HTR-8/SVneo (cell line): ENCODE measurements at places on chromosomes 6 and 20.
A peak's percentile ranks its signal among the peaks of the same experiment; 100 is the strongest.

DNA sequence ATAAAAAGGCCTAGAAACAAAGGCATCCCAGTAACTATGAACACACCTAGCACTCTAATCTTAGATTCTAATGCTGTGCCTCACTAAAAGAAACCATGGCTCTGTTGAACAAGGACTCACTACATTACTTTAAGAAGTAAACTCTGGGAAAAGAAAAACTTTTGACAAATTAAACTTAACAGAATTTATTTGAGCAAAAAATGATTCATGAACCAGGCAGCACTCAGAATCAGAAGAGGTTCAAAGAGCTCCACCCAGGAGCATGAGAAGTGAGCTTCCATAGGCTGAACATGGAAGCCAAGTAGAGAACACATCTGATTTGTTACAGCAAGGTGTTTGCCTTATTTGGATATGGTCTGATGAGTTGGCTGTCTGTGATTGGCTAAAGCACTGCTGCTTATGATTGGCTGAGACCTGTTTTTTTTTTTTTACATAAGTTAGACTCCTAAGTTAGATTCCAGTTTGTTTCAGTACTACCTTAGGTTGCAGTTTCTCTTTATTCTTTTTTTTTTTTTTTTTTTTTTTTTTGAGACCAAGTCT, 343.6 kb upstream of the SASH1 start:
- DNase-seq = no peak

- no peak for DNase-seq
These were observed 60.1 kb upstream of the PHIP start for GRCh38 chr6:79138146-79138545.

GRCh38 chr20:10462516-10462915, 27.4 kb downstream of the SLX4IP start:
- no peak for DNase-seq

DNA sequence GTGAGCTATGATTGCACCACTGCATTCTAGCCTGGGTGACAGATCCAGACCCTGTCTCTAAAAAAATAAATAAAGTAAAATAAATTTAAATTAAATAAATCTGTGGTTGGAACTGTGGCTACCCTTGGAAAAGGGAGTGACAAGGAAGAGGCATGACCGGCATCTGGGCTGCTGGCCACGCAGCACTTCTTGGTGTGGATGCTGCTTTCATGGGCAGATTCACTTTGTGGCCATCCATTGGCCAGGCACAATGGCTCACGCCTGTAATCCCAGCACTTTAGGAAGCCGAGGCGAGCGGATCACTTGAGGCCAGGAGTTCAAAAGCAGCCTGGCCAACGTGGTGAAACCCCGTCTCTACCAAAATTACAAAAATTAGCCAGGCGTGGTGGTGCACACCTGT, 16.1 kb downstream of the EBF4 start:
- no peak for DNase-seq

- DNase-seq = no peak
These were observed 124.6 kb upstream of the ARMC2 start for GRCh38 chr6:108723594-108723993.

DNA sequence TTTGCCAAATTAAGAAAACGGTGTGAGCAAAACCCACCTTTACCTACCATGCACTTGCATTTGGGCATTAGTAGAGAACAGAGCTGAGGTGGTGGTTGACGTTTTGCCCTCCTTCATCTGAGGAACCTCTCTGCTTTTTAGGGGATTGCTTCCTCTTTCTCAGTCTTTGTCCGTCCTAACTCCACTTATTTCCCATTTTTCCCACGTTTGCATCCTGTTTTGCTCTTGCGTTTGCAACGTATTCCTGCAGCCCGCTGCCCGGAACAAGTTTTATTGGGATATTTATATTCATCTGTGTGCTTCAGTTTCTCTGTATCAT, 374 bp upstream of the SERINC1 start:
- peak; percentile 10 for DNase-seq

GRCh38 chr6:55569638-55570037, 9.4 kb downstream of the HMGCLL1 start:
- no peak for DNase-seq

DNA sequence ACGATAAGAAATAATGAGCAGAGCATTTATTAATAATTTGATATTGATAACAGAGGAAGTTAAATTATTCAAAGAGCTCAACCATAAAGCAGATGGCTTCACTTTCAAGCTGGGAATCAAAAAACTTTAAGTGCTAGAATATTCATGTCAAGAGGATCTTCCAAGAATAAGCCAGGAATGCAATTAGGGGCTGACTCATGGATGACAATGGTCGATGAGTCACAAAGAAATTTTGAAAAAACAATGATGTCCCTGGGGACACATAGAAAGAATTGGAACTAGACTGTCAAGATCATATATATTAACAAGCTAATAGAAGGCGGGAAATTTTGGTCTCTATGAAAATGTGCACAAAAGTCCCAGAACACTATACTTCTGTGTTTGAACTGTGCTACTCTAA, 304.1 kb downstream of the LAMA2 start:
- peak; percentile 32 for DNase-seq

- DNase-seq = no peak
These were observed 169.6 kb downstream of the PLCB1 start for GRCh38 chr20:8301655-8302054.

DNA sequence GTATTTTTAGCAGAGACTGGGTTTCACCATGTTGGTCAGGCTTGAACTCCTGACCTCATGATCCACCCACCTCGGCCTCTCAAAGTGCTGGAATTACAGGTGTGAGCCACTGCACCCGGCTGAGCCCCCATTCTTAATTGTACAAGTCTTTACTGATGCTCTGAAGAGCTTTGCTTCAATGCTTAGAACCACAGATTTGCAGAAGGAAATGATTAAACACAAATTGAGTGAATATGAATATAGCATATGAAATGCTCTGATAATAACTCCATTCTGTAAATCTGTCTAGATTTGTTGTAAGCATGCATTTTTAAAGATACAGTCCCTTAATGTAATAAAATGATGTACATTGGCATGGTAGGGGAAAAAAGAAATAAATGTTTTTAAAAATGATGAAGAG, 4.3 kb upstream of the MCM3 start:
- no peak for DNase-seq

GRCh38 chr6:168314948-168315347, 4.6 kb downstream of the DACT2 start:
- peak; percentile 14 for DNase-seq

DNA sequence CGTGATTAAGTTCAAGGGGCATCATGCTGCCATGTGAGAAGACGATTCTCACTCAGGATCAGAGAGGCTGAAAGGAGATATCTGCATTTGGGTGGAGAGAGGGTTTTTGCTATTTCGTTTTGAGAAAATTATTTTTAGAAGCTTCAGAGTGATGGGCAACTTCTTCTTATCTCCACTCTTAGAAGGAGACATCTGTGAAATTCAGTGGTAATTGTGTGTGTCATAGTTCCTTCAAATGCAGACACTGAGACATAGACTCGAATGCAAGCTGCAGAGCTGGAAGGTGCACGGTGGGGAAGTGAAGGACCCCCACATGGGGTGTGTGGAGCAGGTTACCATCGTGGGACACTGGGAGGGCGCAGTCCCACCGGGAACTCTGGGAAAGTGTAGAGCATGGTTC, 116.8 kb downstream of the PRND start:
- DNase-seq = no peak

DNA sequence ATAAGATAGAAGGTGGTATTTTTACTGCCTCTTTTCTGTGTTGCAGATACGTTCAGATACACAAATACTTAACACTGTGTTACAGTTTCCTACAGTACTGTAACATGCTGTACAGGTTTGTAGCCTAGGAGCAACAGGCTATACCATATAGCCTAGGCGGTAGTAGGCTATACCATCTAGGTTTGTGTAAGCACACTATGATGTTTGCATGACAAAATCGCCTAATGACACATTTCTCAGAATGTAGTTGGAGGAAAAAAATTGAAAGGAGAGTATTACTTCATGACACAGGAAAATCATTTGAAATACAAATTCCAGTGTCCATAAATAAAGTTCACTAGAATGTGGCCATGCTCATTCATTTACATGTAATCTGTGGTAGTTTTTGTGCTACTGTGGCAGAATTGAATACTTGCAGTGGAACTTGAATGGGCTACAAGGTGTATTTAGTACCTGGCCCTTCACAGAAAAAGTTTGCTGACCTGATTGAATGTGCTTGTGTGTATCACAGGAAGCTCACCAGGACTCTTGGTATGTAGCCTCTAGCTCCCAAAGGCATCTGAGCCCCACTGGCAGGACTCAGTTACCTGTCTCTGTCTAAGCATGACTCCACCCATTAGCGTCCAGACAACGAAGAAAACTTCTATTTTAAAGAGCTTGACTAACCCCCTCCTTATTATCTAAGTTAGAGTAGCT, 18.8 kb downstream of the TOP1 start:
- no peak for DNase-seq

- DNase-seq = peak; percentile 15
These were observed 322.2 kb downstream of the SOX4 start for GRCh38 chr6:21915707-21916260.

DNA sequence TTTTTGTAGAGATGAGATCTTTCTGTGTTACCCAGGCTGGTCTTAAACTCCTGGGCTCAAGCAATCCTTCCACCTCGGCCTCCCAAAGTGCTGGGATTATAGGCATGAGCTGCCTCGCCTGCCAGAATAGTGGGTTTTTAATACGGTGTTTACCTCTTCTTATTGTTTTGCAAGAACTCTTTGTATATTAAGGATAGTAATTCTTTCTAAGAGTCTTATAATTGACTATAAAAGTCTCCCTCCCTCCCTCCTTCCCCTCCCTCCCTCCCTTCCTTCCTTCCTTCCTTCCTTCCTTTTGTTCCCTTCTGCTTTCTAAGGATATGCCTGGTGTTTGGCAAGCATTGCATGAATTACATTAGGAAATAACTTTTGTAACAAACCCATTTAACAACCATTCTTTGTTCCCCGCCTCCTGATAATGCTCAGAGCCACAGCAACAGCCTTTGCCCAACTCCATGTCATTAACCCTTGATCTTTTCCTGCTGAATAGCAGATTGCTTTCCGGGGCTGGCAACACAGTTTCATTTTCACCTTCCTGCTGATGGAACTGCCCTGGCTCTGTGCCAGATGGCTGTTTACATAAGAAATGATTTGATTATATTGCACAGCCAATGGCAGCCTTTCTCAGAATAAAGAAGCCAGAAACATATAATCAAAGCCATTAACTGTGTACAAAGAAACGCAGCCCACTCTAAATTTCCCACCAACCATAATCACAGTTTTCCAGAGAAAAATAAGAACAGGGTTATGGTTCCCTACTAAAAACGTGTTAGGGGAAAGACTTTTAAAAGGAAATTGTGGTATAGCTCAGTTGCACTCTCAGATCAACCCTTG, 143.7 kb upstream of the PTPN1 start:
- no peak for DNase-seq

DNA sequence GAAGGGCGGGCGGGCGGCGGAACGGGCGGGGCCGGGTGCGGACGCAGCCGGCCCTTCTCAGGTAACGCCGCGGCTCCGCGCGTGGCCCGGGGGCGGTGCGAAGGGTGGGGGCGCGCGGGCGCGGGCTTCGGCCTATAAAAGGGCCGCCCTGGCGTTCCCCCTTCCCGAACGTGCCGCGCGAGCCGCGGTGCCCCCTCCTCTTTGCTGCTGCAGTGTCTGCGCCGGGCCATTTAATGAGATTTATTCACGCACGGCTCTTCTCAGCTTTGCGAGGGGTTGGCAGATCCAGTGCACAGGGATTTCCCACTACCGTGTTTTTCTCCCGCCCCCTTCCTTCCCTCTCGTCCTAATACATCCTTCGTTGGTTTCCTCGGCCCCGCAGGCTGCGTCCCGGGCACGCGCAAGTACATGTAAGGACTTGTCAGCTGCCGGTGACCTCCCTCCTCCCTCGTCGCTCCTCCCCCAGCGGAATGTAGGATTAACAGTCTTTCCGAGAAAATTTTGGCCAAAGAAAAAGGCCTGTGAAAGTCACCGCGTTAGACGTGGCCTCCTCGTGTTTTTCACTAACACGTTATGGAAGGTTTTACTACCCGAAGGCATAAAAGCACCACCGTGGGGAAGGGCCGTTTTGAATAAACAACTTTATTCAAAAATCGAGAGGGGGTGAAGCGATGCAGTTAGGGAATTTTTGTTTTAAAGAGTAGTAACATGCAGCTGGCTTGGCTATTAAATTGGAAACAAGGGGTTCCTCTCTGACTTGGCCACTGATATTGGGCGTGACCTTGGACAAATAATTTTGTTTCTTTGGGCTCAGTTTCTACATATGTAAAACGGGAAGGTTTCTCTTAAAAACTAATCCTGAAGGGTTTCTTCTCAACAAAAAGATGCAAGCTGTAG, 966 bp upstream of the REV3L start:
- peak; percentile 82 for DNase-seq

DNA sequence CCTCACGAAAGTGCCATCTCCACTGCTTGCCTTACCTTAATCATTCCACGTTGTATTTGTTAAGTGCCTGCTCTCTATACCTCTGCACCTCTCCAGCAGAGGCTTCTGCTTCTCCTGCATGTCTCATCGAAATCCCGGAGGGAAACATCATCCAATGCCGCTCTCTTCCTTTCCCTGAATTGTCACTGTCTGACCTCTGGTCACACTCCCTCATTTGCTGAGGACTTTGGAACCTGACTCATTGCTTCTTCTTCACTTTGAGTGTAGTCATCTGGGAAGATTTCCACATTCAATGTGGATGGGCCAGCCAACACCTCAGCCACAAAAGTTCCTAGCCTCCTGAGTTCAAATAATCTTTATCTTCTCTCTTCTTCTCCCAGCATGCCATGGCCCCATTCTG, 78.9 kb upstream of the BEND6 start:
- no peak for DNase-seq

- DNase-seq = peak; percentile 18
These were observed 196.7 kb upstream of the KCNQ5 start for GRCh38 chr6:72425003-72425681.

DNA sequence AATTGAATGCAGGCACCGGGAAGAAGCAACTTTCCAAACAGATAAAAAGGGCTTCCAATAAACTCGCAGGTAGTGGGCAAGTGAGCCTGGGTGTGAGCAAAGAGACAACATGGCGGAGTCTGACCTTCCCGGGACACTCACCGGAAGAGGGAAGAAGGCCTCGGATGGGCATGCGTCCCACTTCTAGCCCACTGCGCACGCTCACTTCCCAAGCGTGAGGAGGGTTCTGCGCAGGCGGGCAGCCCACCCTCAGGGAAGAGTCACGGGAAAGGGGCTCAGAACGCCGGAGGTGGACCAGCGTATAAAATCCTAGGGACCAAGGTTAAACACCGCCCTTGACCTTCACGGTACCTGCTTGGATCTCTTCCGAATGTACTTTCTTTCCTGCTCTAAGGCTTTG, 95.5 kb upstream of the AFDN start:
- DNase-seq = no peak

GRCh38 chr20:44701118-44701857, 13.9 kb upstream of the CCN5 start:
- DNase-seq = peak; percentile 78
